ENCODE measurements at places on chromosomes 2 and 18. TPM values are rescaled to one million over a fixed set of nuclear protein-coding genes. Genes with fewer than 3 reads are reported as not detected.

DNA sequence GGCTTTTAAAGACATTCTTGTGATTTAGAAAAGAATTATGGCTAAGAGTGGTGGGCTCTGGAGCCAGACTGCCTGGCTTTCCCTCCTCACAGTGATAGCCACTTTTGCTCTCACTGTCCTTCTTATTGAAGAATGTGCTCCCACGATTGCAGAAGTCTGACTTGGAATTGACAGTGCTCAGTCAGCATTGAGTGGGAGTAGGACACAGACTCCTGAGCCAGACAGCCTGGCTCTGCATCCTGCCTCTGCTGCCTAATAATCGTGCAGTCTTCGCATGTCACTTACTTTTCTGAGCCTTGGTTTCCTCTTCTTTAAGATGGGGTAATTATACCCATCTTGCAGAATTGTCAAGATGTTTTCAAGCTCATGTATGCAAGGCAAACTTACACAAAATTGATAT lies 23.3 kb downstream of the SPATS2L start:
- H3K36me3 ChIP-seq = no peaks in the 10 kb centered on the region
- H3K4me1 ChIP-seq = peaks cover 38% of the 10 kb centered on the region
- H3K27me3 ChIP-seq = no peaks in the 10 kb centered on the region
- DNase-seq = no peak
- no peak overlapping the region for H3K27ac ChIP-seq
- H3K4me3 ChIP-seq = no peak overlapping the region

DNA sequence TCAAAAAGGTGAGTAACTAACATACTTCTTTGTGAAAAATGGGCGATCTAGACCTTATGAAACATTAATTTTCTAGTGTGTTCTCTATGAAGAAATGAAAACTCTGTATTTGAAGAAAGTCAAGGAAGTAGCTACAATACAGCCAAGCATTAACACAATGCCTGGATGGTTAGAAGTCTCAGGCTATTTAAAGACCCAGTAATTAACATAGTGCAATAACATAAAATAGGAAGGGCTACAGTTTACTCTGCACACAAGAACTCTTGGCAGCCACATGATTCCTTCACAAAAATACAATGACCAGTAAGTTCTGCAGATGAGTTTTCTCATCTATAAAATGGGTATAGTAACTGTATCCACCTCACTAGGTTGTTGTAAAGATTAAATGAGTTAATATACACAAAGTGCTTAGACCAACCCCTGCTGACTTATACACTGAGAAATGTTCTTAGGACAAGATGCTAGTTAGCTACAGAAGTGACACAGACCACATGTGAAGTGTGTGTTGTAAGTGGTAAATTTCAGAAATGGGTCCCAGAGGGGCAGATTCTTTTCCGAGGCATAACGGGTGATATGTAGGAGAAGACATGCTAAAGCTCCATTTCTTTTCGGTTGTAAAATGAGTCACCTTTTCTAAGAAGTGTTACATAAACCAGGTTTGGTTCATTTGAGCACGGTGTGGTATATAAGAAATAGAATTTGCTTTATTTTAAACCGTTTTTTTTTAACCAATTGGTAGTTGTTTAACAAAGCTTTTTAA lies 61.8 kb downstream of the CXCR4 start:
- H3K27ac ChIP-seq = no peak overlapping the region
- no peaks in the 10 kb centered on the region for H3K27me3 ChIP-seq
- H3K4me3 ChIP-seq = no peak overlapping the region
- DNase-seq = no peak

DNA sequence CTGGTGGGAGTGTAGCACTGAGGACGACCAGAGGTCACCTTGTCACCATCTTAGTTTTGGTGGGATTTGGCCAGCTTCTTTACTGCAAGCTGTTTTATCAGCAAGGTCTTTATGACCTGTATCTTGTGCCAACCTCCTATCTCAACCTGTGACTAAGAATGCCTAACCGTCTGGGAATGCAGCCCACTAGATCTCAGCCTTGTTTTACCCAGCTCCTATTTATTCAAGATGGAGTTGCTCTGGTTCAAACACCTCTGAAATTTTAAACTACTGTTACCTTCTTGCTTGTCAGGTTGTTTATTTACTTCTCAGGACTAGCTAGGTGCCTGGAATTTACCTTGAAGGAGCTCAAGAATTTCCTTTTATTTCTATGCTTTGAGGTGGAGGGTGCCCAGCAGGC lies 9.5 kb upstream of the KCNG3 start:
- no peaks in the 10 kb centered on the region for H3K36me3 ChIP-seq
- no peak for DNase-seq
- H3K27me3 ChIP-seq = no peaks in the 10 kb centered on the region
- no peak overlapping the region for H3K4me3 ChIP-seq
- H3K4me1 ChIP-seq = no peaks in the 10 kb centered on the region

GRCh38 chr18:9048808-9049494 lies 53.5 kb upstream of the NDUFV2 start:
- DNase-seq = no peak
- no peak overlapping the region for H3K27ac ChIP-seq
- no peaks in the 10 kb centered on the region for H3K36me3 ChIP-seq

DNA sequence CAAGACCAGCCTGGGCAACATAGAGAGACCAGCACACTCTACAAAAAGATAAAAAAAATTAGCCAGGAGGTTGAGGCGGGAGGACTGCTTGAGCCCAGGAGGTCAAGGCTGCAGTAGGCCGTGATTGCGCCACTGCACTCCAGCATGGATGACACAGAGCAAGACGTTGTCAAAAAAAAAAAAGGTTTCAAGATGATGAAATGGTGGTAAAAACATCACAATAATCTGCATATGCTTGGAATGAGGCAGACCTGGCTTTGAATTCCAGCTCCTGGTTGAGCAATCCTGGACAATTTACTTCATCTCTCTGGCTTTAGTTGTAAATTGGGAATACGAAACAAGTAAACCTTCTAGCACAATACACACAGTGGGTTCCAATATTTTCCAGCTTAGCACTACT lies 24.1 kb downstream of the USP40 start:
- no peak overlapping the region for H3K27ac ChIP-seq
- peaks cover 19% of the 10 kb centered on the region for H3K36me3 ChIP-seq
- H3K4me3 ChIP-seq = no peak overlapping the region
- no peaks in the 10 kb centered on the region for H3K4me1 ChIP-seq

DNA sequence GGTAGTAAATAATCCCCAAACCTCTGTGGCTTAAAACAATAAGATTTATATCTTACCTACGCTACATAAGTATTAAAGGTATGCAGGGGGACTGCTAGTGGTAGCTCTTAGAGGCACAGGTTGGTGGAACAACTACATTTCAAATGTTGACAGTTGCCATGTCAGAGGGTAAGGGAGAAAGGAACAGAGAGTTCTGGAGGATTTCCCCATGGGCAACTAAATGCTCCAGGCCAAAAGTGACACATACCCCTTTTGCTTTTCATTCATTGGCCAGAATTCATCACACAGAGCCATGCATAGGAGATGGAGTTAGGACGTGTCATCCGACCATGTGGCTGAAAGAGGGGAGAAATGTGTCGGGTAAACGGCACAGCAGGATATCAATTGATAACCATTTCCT lies 133.2 kb downstream of the NAPG start:
- H3K27me3 ChIP-seq = no peaks in the 10 kb centered on the region
- no peak for DNase-seq
- peaks cover 15% of the 10 kb centered on the region for H3K4me1 ChIP-seq
- H3K4me3 ChIP-seq = no peak overlapping the region

DNA sequence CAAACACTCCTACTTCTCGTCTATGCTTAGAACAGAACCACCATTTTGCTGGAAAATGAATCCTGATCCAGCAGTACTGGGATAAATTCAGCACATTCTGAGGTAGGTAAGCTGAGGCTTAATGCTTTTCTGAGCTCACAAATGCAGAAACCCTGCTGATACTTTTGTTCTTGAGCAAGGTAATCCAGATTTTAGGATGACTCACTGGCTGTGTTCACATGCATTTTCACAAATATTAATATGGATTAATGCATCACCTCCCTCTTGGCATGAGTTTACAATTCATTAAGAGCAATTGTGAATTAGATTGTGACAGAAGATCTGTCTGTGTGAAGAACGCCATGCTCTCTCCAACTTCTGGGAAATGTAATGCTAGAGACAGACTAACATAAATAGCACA lies 42.2 kb downstream of the RAD51AP2 start:
- no peaks in the 10 kb centered on the region for H3K27me3 ChIP-seq
- DNase-seq = no peak
- no peaks in the 10 kb centered on the region for H3K36me3 ChIP-seq
- H3K4me3 ChIP-seq = no peak overlapping the region
- no peak overlapping the region for H3K27ac ChIP-seq

DNA sequence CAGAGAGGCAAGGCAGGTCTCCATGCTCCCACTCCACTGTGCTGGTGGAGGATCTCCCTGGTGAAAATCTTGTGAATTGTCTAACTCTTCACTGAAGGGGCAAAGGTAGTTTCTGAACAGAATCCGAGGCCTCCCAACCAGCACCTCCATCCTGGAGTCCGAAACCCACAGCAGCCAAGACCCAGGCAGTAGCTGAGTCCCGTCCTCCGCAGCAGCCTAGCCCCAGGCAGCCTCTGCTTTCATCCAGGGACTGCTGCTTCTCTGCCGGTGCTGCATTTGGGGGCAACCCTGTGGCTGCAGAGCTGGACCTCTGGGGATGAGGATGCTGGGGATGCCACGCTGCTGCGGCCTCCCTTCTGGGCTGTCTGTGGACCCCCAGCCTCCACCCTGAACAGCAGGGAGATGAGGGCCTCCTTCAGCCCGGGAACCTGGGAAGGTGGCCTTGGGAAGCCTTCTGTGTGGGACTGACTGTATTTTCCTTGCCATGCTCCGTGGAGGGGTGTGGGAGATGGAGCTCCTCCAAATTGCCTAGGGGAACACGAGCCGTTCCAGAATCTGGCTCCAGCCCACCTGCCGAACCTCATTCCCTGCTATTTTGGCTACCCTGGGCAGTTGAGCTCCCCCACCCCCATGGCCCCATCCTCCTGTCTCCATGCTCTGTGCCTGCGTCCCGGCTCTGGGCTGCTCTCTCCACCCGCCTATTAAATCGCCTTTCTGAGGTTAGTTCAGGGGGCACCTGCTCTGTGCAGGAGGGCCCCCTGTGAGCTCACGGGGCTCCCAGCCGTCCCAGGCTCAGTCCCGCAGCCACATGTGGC lies 48.2 kb downstream of the GREB1 start:
- H3K36me3 ChIP-seq = no peaks in the 10 kb centered on the region
- DNase-seq = no peak
- no peak overlapping the region for H3K4me3 ChIP-seq
- no peak overlapping the region for H3K27ac ChIP-seq

DNA sequence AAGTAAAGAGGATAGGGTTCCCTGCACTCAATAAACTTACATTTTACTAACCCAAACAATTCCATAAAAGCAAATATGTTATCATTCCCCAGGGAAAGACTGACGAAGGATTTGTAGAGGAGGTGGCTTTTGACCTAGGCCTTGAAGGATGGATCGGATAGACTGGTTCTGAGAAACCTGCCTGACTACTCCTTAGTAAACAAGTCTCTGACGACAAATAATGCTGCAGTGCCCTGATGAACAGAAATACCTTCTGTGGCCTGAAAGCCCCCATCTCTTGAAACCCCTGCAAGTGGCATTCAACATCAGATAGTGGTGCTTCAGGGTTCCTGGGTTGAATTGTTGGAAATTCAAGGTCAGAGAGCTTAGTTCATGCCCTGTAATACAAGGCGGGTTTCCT lies 19.2 kb downstream of the PRKCE start:
- no peaks in the 10 kb centered on the region for H3K4me1 ChIP-seq
- no peak for DNase-seq
- H3K27ac ChIP-seq = no peak overlapping the region
- H3K4me3 ChIP-seq = no peak overlapping the region
- H3K27me3 ChIP-seq = no peaks in the 10 kb centered on the region
- H3K36me3 ChIP-seq = no peaks in the 10 kb centered on the region

DNA sequence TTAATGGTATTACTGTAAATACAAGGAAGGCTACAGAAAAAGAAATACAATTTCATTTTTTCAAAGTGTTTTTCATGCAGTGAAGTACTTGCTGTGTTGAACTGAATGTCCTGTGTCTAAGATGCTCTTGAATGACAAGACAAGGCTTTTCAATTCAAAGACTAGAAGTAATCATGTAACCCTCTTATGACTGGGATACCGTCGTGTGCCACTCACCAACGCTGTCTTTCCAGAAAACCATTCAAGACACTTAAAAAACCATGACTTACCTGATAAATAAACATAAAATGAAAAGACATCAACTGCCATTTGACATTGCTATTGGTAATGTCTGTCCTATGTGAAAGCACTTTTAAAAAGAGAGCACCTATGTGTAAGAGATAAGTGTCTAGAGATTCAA lies 183.1 kb upstream of the DPP10 start:
- H3K36me3 ChIP-seq = no peaks in the 10 kb centered on the region
- H3K27me3 ChIP-seq = no peaks in the 10 kb centered on the region
- no peak overlapping the region for H3K27ac ChIP-seq
- H3K4me1 ChIP-seq = no peaks in the 10 kb centered on the region
- no peak for DNase-seq
- no peak overlapping the region for H3K4me3 ChIP-seq

DNA sequence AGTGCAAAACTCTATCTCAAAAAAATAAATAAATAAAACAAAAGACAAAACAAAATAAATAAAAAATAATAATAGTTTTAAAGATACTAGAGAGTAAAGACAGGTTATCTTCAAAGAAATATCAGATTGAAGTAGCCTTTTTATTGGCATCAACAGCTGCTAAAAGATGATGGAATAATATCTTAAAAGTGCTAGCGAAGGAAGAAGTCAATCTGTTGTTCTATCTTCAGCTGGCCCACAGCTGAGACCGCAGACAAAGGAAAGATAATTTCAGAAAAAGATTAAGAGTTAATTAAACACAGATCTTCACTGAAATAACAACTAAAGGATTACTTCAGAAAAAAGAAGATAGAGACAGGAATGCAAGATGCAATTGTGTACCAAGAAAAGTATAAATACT lies 130.2 kb upstream of the PKDCC start:
- H3K27ac ChIP-seq = no peak overlapping the region
- no peaks in the 10 kb centered on the region for H3K36me3 ChIP-seq
- H3K4me1 ChIP-seq = peaks cover 8% of the 10 kb centered on the region

GRCh38 chr2:239882781-239883180 lies 142.4 kb downstream of the NDUFA10 start:
- H3K27me3 ChIP-seq = no peaks in the 10 kb centered on the region
- H3K4me1 ChIP-seq = peaks cover 16% of the 10 kb centered on the region
- H3K4me3 ChIP-seq = no peak overlapping the region
- H3K36me3 ChIP-seq = no peaks in the 10 kb centered on the region
- no peak overlapping the region for H3K27ac ChIP-seq
- no peak for DNase-seq

DNA sequence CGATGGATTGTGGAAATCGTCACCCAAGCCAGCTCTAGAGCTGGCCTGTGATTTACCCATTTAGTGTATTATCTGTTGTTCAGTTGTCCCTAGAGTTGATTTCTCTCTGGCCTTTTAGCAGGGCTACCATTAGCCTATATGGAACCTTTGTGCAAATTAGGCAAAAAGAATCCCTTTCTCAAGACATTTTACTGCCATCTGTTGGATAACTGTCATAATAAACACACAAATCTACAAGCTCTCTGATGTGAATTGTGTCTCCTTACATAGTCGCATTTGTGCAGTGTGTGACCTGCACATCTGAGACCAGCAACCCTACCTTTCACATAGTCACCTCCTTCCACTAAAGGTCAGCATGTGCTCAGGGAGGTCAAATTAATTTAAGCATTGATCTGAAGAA lies 34.0 kb downstream of the LOXHD1 start:
- H3K36me3 ChIP-seq = no peaks in the 10 kb centered on the region
- no peak for DNase-seq
- no peak overlapping the region for H3K4me3 ChIP-seq
- H3K27me3 ChIP-seq = no peaks in the 10 kb centered on the region
- no peaks in the 10 kb centered on the region for H3K4me1 ChIP-seq
- H3K27ac ChIP-seq = no peak overlapping the region

The GALM gene
- total RNA-seq = 19.5 TPM

The FEZ2 gene
- total RNA-seq = 42.0 TPM

The SERPINB12 gene
- not detected for total RNA-seq

The RNU2-63P gene
- total RNA-seq = not detected

The ADRA2B gene
- total RNA-seq = 4.5 TPM

The ANKRD30B gene
- total RNA-seq = not detected

The NFATC1 gene
- total RNA-seq = 27.6 TPM

The KIAA2012 gene
- not detected for total RNA-seq

All from thoracic aorta (tissue), 2 donors.